ENCODE measurements at places on chromosomes 4 and X.

DNA sequence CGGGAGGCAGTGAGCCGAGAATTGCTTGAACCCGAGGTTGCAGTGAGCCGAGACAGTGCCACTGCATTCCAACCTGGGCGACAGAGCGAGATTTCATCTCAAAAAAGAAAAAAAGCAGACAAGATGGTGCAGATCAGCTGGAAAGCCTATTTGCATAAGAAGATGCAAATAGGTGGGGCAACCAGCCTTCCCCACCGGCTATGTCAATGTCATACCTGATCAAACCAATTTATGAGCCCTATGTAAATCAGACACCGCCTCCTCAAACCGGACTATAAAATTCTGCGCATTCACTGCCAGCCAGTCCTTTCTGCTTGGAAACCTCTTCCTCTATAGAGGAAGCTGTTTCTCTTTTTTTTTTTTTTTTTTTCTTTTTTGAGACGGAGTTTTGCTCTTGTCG, 64.5 kb upstream of the CHRNA9 start:
- DNase-seq: no peak

DNA sequence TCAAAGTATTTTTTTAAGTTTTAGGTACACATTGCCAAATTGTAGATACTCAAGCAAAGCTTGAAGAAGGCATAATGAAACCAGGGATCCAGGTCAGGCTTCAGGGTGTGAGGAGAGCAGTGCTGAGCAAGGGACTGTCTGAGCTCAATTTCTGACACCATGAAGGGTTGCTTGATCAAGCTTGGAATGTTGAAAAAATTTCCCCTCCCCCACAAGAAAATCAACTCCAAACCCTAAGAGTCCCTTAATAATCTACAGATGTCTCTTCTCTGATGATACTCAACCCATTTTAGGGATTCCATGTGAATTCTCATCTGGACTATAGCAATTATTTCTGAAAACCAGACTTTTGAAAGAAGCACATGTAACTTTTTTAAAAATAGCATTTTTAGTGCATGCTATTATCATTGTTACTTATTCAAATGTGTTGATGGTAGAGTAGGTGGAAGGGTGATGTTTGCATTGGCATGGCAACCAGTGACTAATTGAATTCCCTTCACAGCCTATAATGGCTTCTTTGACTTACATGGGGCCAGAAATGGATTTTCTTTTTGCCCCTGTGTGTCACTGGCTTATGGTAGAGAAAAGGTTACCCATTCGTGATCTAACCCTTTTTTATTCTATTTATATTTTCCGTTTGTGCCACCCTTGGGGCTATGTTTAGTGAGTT, 252.0 kb downstream of the FBXW7 start:
- no peak for DNase-seq

DNA sequence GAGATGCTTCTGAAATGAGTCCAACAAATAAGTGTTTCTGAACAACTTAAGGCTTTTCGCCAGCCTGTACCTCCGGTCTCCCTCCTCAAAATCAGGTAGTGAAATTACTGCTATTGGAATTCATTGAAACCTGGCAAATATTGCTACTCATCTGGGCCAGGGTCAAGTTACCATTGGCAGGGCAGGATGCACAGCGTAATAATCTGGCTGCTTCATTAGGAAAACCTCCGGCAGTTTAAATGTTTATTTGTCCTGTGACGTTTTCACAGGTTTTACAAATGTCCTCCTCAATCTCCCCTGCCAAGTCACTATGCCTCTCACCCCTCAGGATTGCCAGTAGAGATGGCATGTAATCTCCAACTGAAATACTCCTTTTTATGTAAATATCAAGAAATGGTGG, 92.6 kb upstream of the KDR start:
- DNase-seq: no peak

DNA sequence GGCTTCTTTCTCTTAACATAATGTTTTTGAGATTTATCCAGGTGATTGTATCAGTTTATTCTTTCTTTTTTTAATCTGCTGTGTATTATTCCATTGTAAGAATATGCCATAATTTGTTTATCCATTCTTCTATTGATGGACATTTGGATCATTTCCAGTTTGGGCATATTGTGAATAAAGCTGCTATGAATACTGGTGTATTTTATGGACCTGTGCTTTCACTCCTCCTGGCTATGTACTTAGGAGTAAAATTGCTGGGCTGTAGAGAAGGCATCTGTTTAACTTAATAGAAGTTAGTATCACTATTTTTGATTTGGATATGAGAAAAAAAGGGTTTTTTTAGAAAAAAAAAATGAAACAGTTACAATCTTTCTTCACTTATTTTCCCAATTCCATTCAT, 50.0 kb upstream of the FAM9C start:
- DNase-seq: no peak
